ENCODE measurements at places on chromosomes 11 and 22. TPM values are rescaled to one million over a fixed set of nuclear protein-coding genes. Genes with fewer than 3 reads are reported as not detected.

GRCh38 chr22:33051960-33052839 lies 6.0 kb downstream of the SYN3 start:
- DNase-seq = peak; percentile 32

DNA sequence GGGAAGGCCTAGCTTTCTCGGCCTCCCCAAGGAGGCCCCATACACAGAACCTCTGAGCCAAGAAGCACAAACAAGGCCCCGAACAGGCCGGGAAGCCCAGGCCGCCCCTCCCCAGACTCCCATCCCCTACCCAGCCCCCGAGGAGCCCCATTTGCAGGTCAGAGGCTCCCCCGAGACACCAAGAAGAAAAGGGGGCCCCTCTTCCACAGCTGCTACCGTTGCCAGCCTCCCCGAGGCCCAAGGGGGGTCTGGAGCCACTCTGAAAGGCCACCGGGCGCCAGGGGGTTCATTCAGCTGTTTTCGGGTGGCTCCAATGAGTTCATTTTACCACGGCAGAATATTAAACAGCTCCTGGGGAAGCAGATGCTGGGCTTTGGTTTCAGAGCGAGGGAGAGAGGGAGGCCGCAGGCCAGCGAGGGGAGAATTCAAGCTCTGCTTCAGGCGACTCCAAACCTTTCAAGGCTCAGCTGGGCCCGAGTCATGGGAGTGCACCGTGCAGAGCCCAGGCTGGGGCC lies 28.5 kb downstream of the MN1 start:
- DNase-seq = no peak

DNA sequence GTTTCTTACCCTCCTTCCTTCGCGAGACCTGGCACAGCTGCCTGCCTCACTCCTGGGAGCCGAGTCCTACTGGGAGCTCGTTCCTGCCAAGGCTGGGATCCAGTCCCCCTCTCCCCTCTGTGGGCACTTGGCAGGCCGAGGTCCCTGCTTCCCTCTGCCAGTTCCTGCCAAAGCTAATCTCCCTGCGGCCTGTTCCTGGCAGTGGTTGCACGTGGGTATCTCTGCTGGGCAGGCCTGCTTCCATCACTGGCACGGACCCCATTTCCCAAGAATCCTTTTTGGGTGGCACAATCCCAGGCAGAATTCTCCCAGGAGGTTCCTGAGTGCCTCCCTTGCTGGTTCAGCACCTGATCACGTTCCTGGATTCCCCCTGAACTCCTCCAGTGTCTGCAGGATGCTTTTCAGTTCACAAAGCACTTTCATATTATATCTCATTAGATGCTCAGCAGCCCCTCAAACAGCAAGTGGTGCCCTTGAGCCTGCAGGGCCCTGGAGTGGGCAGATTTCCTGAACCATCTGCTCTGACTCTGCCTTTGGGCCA lies 96.5 kb downstream of the RRM1 start:
- no peak for DNase-seq

DNA sequence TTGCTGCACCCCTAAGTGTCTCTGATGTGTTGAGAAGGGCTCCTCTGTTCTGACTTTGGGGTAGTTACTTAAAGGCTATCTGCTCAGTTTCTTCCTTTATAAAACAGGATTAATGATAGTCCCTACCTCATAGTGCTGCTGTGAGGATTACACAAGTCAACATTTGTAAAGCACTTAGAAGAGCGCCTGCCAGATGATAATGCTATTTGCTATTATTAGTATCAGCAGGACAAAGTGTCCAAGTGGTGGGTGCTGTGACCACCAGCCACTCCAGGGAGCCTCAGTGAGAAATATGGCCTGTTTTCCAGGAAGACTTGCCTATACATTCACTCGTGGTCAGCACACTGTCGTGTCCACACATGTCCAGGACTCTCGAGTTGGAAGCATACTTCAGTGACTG lies 16.2 kb downstream of the POU2F3 start:
- no peak for DNase-seq

- no peak for DNase-seq
These were observed at the start of gene SRSF8 for GRCh38 chr11:95066716-95067038. SRSF8 (plus strand) TSS chr11:95066919; CDS start chr11:95067227, 308 bp downstream.

DNA sequence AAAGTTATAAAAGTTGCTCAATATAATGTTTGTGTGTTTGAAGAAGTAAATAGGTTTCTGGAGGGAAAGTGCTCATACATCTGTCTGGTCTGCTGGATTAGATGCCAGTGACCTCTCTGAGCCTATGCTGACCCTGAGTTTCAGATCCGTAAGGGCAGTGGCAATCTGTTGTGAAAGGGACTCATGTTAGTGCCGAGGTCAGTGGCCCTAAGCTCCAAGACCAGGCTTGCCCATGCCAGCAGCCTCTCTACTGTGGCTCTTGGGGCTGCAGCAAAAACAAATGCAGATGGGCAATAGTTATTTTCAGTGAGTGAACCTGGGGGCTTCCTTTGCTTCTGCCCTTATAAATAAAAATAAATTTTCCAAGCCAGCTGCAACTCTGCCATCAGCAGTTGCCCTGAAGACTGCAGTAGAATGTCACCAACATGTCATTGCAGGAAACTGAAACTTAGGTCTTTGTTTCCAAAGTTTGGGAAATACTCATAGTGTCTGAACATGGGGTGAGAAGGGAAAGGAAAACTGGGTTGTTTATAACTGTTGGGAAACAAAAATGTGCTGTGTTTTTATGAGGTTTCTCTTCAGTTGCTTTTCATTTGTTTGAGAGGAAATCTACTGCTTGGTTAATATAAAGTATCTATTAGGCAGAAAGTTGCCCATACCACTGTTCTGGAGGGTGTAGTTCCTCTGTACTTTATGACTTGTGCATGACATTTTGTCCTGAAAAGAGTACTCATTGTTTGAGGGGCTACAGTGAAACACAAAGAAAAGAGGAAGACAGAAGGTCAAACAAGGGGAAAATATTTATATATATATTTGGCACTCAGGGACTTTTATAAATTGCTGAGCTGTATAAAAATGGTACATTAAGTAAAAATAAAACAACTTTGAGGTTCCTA lies 9.5 kb upstream of the MS4A4E start:
- no peak for DNase-seq

- no peak for DNase-seq
These were observed 104.5 kb downstream of the RELT start for GRCh38 chr11:73480677-73481076.

DNA sequence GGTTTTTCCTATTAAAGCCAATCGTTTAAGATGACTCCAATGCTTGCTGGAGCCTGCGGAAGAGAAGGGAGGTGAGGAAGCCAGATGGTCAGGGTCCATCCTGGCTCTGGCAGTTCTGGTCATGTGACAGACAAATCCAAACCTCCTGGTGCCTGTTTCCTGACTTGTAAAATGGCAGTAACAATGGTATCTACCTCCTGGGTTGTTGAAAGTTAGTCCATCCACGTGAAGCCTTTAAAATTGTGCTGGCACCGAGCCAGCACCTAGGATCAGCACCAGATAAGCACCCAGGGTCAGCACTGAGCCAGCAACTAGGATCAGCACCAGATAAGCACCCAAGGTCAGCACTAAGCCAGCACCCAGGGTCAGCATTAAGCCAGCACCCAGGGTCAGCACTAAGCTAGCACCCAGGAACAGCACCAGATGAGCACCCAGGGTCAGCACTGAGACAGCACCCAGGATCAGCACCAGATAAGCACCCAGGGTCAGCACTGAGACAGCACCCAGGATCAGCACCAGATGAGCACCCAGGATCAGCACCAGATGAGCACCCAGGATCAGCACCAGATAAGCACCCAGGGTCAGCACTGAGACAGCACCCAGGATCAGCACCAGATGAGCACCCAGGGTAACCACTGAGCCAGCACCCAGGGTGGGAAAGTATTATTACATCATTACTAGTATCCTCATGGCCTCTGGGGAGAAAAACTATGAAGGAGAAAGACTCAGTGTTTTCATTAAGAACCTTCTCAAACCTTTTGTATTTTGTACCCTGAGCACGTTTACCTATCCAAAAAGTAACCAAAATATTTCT lies 17.2 kb downstream of the KIAA0930 start:
- no peak for DNase-seq

DNA sequence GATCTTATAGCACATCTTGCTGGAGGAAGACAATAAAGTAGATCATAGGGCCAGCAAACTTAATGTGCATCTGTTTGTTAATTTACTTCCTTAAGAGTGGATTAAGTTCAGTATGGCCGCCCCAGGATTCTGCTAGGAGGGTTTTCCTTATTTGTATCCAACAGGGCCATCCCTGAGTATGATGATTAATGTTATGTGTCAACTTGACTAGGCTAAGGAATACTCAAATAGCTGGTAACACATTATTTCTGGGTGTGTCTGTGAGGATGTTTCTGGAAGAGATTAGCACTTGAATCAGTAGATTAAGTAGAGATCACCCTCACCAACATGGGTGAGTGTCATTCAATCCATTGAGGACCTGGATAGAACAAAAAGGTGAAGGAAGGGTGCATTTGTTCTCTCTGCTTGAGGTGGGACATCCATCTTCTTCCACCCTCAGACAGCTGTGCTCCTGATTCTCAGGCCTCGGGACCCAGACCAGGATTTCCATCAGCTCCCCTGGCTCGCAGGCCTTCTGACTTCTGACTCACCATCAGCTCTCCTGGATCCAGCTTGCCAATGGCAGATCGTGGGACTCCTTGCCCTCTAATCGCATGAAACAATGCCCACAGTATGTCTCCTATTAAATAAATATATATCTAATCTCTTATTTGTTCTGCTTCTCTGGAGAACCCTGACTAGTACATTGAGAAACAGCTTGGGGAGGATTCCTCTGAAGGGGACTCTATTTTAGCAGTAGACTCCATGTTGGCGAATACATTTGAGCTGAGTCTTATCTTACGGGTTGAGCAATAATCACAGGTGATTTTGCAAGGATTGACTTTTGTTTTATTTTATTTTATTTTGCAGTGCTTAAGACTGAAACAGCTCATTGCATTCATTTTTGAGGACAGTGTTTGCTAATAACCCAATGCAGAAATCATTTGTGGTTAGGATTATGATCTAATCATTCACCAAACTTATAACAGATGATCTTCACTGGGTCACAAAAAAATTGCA lies 9.0 kb upstream of the ZBTB44 start:
- no peak for DNase-seq

Gene ARSA
- polyA plus RNA-seq = 15.2 TPM

Gene NTM
- 44.4 TPM for polyA plus RNA-seq

Gene SEPTIN5
- 32.1 TPM for polyA plus RNA-seq

Gene TMEM45B
- polyA plus RNA-seq = 21.5 TPM

Gene OR52K1
- 0.25 TPM for polyA plus RNA-seq

Gene TRIM3
- 26.5 TPM for polyA plus RNA-seq
